ENCODE measurements at places on chromosomes 2 and 18.

- DNase-seq, result no peak
These were observed 288.4 kb downstream of the PIEZO2 start for GRCh38 chr18:10860928-10861327.

- DNase-seq, result no peak
These were observed 206.9 kb downstream of the BCL2 start for GRCh38 chr18:63112706-63113105.

DNA sequence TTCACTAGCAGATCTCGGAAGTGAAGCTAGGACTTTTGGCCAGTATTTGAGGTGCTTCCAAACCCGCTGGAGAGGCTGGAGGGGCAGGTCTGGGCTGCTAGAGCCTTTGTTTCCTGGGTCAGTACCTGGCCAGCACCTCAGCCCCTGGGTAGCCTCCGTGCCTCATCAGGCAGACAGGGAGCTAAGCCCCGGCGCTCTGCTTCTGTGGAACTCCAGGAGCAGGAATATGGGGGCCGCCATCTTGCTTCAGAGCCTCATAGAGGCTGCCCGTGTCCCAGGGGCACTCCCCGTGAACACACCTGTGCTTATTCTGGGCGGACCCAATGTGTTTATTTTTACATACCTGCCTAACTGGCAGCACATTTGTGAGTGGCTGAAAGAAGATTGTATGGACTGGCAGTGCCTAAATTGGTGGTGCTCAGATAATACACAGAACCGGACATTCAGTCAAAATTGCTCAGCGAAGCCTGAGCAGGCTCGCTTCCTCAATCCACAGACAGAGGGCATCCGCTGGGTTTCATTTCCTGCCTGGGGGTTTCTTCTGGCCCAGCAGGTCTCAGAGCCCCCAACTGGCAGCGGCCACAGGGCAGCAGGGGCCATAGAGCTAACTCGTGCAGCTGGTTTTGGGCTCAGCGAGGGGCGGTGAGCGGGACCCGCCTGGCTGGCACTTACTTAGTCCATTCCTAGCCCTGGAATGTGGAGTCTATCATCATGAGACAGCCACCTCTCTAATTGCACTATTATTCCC lies 176.8 kb upstream of the ALKAL2 start:
- no peak for DNase-seq

DNA sequence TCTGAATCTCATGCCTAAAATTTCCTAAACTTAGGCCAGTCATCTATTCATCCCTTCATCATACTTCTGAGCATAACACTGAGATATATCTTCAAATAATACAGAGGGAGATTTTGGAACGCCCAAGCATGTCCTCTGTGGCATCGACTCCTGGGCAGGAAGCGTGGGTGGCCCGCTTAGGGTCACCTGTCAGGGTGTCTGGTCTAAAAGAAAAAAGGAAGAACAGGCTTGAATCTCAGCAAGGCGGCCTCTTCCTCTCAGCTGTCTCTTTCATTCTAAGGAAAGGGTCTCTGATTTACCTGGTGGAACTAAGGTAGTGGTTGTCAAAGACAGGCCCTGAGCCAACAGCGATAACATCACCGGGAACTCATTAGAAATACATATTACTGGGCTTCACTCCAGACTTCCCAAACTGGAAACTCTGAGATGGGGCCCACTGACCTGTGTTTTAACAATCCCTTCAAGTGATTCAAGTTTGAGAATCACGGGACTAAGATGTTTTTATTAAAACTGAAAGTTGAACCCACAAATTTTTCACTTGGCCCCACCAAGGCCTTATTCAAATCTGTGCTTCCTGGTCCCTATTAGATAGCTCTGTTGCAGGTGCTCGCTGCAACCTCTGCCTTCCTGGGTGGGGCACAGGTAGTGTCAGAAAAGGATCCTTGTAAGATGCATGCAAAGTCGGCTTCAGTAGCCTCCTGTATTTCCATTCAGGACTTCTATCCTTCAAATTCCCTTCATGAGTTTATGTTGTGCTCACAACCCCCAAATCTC lies 162.3 kb upstream of the CCDC68 start:
- no peak for DNase-seq

GRCh38 chr2:74762789-74763188 lies 71.1 kb upstream of the HK2 start:
- no peak for DNase-seq

GRCh38 chr2:42545841-42546390 lies 22.5 kb upstream of the MTA3 start:
- no peak for DNase-seq

DNA sequence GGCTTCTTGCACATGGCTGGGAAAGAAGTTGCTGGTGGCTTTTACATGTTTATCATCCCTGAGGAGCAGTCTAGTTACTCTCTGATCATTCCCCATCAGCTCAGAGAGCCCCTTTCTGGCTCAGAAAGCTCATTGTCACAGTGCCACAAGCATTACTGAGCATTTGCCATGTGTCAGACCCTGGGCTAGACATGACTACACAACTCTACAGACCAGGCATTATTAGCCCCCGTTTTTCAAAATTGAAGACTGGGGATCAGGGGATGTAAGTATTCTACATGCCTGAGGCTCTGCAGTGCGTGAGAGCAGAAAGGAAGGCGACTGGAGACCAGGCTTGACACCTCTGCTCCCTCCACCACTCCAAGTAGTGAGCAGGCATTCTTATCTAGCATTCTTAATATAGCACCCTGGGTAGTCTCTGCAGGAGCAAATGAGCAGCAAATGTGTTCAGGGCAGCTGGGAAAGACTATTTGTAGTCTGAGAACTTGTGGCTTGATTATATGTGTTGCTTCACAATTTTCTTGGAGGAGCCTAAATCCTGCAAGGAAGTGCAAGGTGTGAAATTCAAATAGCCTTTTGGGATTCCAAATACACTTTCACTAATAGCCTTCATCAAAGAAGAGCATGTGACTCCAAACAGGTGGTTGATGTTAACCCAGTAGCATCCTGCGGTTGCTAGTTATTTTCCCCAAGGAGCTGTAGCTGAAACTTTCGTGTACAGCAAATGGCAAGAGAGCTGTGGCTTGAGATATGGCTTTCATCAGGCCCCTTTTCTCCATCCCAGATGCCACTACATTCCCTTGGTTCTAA lies 143.2 kb downstream of the DDX1 start:
- no peak for DNase-seq

- DNase-seq, result no peak
These were observed 232.8 kb downstream of the MBD5 start for GRCh38 chr2:148253685-148254084.

DNA sequence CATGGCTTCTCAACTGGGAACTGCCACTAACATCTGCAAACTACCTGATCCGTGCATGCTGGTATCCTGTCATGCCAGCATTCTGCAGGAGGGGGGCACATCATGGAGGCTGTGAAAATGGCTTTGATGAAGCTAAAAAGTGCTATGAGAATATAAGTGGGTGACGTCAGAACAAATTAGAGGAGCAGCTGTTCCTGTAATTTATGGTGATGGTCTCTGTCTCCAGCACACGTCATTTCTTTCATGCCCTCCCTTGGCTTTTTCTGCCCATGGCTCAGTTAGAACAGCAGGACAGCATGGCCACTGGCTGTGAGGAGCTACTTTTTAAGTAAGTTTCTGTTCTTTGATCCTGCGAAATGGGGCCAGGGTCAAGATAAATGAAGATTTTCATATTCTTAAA lies 466.3 kb downstream of the THSD7B start:
- no peak for DNase-seq

DNA sequence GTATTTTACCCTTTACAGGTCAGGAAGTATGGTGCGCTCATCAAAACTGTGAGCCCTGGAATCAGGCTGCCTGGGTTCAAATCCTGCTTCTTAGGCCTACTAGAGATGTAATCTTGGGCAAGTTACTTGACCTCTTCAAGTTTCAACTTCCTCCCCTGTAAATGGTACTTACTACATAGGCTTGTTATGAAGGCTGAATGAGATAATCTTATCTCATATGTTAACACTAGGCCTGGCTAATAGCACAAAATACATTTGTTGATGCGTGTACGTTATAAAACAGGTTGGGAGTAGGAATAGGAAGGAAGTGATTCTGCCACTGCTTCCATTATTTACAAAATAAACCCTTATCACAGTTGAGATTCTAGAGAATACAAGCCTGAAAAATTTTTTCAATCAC lies 1.7 kb upstream of the RFTN2 start:
- no peak for DNase-seq

DNA sequence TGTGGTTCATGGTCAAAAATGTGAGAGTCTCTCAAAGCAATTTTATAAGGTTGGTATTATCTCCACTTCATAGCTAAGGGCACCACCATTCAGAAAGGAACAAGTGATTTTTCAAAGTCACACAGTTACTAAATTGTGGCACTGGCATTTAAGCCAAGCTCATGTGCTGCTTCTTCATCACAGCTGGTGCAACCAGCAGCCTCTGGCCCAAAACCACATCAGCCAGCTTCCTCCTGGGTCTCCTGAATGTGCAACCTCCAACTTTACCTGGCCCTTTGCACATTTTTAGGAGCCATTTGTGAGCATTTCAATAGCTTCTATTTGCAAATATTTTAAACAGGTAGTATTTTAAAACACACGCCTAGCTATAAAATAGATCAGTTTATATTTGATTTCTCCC lies 293.7 kb downstream of the BCL11A start:
- no peak for DNase-seq

GRCh38 chr2:35125871-35126270 lies 1229.7 kb upstream of the CRIM1 start:
- no peak for DNase-seq

DNA sequence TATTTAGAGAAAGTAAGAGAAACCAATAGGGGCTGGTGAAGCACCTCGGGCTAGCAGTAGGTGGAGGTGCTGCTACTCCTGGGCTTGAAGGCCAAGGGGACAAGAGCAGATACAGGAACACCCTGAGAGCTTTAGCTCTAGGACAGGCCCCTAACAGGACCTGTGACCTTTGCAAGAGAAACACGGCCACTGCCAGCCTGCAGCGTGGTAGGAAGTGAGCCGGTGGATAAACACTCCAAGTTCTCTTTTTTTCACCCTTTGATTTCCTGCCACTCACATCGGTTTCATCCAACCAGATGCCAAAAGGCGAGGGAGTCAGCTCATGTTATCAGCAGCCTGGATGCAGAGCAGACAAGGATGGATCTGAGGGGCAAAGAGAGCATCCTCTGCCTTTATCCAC lies 66.8 kb upstream of the SPRED2 start:
- DNase-seq, result no peak

DNA sequence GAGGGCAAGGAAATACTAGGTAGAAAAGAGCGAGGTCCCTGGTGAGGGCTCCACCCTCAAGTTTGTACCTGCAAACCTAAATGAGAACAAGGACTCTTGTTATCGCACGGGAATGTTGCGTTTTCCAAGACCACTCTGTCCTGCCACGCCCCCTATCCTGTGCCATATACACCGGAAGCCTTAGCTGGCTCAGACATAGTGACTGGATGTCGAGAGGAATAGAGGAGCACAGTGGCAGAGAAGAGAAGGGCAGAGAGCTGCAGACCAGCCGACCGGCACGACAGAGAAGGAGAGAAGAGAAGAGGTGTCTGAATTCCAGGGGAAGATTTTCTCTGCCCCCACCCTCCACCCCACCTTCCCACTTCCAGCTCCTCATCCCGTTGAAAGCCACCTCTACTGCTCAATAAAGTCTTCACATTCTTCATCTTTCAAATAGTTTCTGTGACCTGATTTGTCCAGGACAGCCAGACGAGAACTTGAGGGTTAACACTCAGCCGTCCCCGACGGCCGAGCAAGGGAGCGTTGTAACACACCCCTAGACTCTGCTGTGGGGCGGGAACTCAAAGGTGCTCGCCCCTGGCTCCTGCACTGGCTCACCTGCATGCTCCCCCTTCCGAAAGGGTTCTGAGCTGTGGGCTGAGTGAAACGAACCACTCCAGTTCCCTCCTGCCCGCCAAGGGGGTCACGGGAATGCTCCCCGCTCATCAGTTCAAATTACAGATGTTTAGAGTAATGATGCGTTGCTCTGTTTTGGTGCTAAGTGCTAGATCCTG lies 24.9 kb upstream of the COL3A1 start:
- no peak for DNase-seq

- DNase-seq, result no peak
These were observed 2.8 kb upstream of the PEX13 start for GRCh38 chr2:61014763-61015162.

GRCh38 chr2:37566517-37566981 lies 104.9 kb downstream of the CDC42EP3 start:
- DNase-seq, result no peak

DNA sequence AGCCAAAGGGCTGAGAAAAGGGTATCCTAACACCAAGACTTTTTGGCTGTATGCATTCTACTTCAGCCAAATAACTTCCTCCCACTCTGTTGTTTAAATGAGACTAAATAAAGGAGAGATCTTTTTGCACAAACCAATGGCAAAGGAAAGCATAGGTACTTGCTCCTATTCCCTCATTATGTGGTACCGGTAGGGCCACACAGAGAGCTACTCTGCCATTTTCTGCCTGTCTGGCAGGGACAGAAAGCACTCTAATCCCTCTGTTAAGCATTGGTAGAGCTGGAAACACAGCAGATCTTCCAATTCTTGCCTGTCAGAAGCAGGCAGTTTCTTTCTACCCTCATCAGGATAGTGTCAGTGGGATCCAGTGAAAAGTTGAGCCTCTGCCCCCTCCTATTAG lies 918.3 kb upstream of the TMEFF2 start:
- no peak for DNase-seq

DNA sequence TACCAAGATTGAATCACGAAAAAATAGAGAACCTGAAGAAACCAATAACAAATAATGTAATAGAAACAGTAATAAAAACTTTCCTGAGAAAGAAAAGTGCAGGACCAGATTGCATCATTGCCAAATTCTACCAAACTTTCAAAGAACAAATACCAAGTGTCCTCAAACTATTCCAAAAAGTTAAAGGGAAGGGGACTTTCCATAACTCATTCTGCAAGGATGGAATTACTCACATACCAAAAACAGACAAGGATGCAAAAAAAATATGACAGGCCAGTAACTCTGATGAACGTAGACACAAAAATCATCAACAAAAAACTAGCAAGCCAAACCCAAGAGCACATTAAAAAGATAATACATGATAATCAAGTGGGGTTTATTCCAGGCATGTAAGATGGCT lies 172.3 kb upstream of the SLC35G4 start:
- DNase-seq, result no peak

GRCh38 chr2:63440612-63441011 lies 147.7 kb downstream of the WDPCP start:
- no peak for DNase-seq

DNA sequence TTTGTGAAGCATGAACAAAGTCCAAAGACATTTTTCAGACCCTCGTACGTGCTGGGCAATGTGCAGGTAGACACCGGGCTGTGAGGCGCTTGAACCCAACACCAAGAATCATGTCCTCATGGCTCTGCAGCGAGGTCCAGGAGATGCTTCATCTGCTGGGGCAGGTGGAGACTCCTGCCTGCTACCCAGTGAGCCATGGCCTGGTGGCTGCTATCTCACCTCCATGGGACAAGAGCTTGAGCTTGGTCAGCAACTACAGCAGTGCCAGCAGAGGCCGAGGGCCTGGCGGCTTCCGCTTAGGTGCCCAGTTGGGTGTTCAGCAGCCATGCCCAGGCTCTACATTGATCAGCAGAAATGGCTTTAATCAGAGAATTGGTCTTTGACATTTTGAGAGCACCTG lies 281.0 kb upstream of the HS6ST1 start:
- DNase-seq, result no peak

DNA sequence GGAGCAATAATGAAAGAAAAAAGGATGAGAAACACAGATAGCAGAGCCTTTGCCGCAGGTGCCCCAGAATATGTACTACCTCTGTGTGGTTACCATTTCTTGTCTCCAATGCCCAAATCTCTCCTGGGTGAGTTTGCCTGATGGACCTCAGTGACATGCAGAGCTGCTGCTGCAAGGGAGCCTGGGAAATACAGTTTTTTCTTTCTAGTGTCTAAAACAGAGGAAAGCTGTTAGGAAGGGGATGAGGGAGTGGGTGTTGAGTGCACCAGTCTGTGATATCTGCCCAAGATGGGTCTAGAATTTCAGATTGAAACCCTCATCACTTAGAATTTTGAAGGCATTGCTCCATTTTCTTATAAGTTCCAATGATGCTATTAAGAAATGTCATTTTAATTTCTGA lies 9.9 kb upstream of the MBOAT2 start:
- no peak for DNase-seq

All from effector memory CD4-positive, alpha-beta T cell (primary cell).